ENCODE measurements at places on chromosomes 2 and 18.

DNA sequence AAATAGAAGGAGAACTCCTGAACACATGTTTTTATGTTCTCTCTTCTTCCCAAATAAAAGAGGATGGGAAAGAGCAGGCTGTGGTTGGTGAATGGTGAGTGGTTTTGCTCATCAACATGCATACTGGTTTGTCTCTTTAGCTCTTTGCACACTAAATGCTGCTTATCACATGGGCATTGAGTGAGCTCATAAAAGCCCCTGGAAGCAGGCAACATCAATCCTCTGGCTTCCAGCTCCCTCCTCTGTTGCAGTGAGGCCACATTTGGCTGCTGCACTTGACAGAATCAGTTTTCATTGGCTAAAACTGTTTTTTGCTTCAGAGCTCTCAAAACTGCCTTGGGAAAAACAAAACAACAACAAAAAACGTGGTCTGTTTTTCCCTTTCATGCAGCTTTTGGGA is 1308.2 kb upstream of the NRXN1 start:
- DNase-seq, result no peak

- no peak for DNase-seq
Observed at GRCh38 chr18:60010984-60011383, 111.2 kb downstream of the PMAIP1 start.

DNA sequence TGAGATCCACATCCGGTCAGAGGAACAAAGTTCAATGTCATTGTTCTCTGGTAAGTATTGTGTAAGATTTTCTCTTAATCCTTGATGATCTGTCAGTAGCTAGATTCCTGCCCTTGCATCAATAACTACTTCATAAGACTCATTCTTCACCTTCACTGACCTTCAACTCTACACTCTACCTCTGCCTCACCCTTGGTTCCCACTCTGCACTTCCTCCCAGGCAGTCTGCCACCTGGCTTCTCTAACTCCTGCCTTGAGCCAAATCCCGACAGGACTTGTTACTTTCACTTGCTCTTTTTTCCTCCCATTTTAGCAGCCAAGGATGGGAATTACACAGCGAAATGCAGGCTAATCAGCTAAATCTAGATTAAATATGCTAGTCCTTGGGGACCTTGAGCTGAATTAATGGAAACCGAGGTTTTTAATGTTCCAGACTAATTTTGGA is 190.7 kb downstream of the DLGAP1 start:
- DNase-seq, result no peak

DNA sequence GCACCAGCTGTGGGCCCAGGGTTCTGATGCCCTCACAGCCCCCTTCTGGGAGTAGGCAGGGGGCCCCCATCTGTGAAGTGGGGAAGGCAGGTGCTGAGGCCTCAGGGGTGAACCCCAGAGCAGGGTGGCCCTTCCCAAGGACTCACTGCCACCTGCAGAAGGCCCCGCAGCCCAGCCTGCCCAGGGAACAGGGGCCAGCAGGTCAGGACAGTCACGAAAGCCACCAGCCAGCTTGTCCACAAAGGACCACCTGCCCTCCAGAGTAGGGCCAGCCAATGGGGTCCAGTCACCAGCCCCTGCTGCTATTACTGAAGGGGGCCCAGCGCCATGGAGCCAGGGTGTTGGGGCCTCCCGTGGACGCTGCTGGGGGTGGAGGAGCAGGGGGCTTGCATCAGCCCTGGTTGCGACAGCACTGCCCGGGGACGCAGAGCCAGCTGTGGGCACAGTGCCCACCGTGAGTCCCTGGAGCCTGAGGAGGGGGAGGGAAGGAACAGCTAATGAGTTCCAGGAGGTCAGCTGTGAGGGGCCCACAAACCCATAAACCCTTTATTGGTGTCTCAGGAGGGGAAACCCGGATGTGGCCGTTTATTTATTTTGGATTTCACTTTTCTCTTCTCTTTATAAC is 11.5 kb upstream of the SNED1 start:
- DNase-seq, result no peak

- no peak for DNase-seq
Observed at GRCh38 chr2:225636558-225636957, 237.0 kb downstream of the NYAP2 start.

- no peak for DNase-seq
Observed at GRCh38 chr2:174518395-174518794, 31.6 kb upstream of the GPR155 start.

DNA sequence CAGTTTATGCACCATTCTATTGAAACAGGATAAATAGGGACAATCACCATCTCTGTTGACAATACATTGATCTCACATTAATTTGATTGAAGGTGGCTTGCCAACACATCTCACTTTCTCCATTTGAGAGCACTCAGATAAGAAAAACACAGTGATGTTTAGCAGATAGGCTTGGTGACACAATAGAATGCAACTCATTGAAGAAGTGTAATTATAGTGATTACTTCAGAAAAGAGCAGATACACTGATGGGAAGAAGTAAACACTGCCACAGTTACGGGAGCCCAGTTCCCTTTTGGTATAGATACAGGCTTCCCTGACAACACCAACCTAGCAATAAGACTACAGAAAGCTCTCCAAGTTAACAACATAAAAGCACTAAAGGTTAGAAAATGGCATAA is 89.1 kb downstream of the FIGN start:
- no peak for DNase-seq

DNA sequence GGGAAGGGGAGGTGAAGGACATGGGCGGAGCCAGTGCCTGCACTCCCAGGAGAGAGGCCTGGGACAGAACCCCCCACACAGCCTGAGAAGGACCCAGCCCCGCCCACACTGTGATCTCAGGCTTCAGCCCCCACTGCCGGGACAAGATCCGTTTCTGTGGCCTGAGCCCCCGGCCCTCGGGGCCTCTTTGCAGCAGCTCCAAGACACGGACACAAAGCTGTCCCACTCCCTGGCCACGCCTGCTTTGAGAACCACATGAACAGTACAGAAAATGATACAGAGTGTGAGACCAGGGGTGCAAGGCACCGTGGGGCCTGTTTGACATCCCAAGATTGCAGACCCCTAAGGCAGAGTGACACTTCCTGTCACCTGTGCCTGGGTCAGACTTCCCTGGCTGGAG is 74.5 kb downstream of the TWIST2 start:
- DNase-seq, result no peak
